Stomach (tissue), 19 donors: ENCODE measurements at places on chromosomes 5 and 9.

DNA sequence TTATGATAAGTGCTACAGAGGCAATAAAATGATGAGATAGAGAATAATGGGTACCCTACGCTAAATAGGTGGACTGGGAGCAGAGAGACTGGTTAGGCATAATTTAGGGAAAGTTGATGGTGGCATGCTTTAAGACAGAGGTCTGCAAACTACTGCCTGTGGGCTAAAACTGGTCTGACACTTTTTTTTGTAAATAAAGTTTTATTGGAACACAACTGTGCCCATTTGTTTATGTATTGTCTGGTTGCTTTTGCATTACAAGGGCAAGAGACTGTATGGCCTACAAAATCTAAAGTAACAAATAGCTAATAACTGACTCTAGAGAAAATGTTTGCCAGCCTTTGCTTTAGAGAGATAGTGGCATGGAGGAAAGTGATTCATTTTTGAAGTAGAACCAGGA lies 2.5 kb downstream of the ERCC6L2 start:
- no peak for DNase-seq

- DNase-seq = no peak
Observed at GRCh38 chr5:61357745-61358144, 25.7 kb downstream of the ZSWIM6 start.

DNA sequence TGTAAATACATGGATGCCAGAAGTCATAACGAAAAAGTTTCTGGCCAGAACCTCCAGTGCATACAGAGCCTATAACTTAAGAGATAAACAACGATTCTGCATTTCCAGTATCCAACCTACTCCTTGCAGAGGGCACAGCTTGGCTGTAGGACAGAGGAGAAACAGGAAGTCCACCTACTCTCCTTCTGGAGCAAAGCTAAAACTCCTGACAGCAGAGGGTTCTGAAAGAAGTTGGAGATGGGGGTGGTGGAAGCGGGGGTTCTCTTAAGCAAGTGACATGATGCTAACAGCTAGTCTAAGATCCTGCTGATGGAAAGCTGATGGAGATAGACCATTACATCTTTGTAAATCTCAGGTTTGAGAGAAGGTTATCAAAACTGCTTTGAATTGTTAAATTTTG lies 35.5 kb upstream of the CTNNAL1 start:
- no peak for DNase-seq

DNA sequence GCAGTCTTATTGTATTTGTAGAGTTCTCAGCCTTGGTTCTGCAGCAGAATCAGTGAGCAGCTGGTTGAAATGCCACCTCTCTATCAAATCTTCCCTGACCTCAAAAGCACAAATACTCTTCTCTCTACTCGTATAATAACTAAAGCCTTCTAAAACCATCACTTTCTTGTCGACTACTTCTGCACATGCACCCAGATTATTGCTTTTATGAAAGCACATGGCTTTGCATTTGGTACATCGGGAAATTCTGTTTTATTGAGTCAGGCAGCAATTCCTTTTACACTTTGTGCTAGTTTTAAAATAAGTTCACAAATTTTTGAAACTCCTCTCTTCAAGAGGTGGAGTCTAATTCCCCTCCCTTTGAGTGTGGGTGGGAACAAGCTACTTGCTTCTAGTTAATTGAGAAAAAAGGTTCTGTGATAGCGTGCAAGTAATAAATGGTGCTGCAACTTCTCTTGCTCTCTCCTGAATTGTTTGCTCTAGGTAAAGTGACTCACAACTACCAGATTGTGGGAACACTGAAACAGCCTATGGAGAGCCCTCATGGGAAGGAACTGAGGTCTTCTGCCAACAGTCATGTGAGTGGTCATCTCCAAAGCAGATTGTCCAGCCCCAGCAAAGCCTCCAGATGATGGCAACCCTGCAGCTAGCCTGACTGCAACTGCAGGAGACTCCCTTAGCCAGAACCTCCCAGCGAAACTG lies 66.0 kb upstream of the TAF1L start:
- no peak for DNase-seq

DNA sequence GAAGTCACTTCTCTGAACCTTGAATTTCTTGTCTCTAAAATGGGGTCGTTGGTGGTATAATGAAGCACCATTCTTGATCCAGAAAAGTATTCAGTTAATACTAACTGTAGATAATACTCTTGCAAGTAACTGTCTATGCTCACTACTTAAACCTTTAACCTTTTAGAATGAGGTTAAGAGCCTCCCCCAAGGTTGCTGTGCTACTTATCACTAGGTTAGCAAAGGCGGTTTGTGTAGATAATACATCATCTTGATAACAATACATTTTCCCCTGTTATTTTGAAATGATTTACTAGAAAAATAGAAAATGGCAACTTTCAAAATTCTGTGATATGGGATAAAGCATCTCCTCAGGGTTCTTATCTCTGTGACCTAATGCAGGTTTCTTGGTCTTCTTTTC lies 12.6 kb downstream of the MAP3K1 start:
- DNase-seq = no peak

GRCh38 chr9:573691-574410 lies 267.6 kb upstream of the DMRT1 start:
- no peak for DNase-seq

DNA sequence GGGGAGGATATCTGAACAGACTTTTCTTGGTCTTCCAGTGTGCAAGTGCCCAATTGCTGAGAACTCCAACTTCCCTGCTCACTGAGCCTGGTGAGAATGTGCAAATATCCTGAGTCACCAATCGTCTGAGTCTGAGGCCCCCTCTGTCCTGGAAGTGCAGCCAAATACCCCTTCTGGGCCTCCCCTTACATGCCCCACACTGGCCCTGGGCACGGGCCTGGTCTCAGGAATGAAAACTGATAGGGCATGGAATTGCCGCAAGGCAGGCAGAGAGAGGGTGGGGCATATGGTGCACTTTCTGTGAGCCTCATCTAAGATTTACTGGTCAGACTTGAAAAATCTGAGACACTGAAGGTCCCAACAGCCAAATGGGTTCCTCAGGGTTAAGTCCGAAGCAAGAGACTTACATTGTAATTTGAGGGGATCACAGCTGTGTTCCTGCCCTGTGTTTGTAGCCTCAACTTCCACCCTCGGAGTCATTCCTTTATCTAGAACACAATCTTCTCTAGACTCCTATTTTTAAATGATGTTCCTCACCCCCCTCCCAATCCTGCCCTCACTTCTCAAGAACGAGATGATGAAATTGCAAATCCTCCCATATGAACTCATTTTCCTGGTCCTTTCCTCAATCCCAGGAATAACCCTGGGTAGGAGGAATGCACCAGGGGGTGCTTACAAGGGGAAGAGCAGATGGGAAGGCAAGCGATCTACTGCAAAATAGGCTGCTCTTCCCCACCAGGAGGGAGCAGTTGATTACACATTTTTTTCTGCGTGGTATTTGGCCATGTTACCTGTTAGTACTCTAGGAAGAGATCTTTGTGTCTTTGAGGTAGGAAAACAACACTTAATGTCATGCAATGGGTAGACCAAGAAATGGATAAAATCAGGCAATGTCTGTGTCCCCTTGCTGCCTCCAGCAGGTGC lies 34.6 kb upstream of the ARHGAP26 start:
- DNase-seq = no peak

DNA sequence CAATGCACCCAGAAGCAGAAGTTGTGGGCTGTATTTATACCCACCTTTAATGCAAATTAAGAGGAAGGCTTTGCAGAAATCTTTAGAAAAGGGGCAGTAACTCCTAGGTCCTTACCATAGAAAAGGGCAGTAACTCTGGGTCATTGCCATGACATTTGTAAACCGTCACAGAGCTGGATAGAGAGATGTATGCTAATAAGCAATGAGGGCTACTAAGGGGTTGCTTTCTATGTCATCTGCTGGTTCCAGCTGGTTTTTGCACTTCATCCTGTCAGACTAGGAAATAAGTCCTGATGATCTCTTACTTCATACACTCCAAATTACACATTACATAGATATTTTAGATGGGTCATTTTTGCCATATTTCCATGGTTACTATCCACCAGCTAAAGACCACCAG lies 299.1 kb upstream of the TYRP1 start:
- DNase-seq = no peak

DNA sequence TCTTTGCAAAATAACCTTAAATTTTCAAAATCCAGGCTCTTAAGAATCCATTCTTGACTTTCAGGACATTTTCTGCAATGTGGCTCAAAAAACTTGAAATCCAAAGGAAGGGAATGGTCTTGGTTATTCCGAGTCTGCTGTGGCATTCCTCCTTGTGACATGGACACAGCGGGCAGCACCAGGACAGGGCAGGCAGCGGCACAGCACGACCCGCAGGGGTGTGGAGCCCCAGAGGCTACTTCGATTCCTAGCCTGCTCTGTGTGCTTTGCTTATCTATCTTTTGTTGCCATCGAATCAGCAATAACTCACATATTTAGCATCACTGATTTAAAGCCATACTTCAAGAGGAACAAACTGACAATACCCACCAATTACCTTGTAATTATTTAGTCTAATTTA lies 420.2 kb upstream of the IRX1 start:
- DNase-seq = no peak

GRCh38 chr9:34493972-34494535 lies 28.7 kb downstream of the ENHO start:
- peak; percentile 80 for DNase-seq

DNA sequence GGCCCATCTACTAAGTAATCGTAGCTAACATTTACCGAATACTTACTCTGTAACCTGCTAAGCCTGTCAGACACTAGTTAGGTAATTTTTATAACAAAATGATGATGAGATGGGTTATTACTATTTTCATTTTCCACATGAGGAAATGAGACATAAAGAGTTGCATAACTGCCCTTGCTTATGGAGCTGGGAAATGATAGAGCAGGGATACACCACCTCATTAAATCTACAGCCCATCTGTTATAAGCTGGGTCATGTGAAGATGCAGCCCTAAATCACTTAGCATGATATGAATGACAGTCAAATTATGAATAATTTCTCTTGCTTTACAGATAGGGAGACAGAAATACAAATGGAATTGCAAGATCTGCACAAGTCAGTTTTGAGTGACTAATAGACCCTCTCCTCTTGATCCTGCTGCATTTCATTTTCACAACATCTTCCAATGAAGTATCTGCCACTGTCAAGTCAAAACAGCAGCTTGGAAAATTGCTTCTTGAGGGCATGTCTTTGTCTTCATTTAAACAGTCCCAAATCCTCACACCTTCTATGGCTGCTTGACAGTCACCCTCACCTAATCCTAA lies 364.7 kb downstream of the PRELID2 start:
- DNase-seq = no peak
